ENCODE measurements at places on chromosomes 7 and 10.

- DNase-seq = no peak
Measured at GRCh38 chr10:89134963-89135362, 72.2 kb downstream of the CH25H start.

GRCh38 chr10:55668326-55668922, 692.6 kb downstream of the ZWINT start:
- no peak for DNase-seq

- no peak for DNase-seq
Measured at GRCh38 chr10:133384071-133384470, 5.0 kb downstream of the PAOX start.

- no peak for DNase-seq
Measured at GRCh38 chr7:14639329-14639728, 263.2 kb downstream of the DGKB start.

- no peak for DNase-seq
Measured at GRCh38 chr7:131653418-131654248, 97.2 kb upstream of the PODXL start.

- no peak for DNase-seq
Measured at GRCh38 chr10:3901370-3901769, 116.4 kb upstream of the KLF6 start.

DNA sequence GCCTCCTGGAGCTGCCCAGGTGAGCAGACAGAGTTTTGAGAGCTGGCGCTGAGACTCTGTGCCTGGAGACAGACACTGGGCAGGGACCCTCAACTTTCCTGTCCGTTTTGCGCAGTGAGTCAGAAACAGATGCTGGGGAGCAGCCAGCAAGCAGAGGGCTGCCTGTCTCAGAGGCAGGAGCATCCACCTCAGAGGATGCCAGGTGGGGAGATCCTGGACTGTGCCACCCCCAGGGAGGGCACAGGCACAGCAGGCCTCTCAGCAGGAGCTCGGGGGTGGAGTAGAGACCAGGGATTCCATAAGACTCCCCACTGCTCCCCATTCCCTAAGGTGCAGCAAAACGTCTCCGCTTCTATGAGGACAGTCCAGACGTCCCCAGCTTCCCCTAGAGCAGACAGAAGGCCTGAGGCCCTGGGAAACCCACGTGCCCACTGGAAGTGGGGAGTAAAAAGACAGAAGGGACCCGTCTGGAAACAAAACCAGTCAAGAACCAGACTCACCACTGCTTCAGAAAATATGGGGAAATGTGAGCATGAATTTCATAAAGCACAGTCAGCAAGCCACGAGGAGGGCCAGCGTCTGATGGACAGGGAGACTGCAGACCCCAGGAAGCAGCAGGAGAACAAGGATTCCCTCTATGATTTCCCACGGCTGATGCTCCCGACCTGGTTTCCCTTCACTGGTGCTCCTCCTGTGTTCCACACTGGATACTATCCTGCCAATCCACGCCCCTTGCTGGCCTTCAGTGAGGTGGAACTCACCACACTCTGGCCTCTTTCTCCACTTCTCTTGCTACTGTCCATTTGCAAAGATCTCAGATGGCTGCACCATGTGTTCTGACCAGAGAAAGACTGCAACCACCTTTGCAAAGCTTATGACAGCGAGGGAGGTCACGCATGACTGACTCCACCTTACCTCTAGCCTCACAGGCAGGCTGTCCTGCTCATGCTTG, 151.3 kb upstream of the FAM20C start:
- DNase-seq = no peak

GRCh38 chr7:23490357-23491135, 20.3 kb upstream of the IGF2BP3 start:
- peak; percentile 66 for DNase-seq

DNA sequence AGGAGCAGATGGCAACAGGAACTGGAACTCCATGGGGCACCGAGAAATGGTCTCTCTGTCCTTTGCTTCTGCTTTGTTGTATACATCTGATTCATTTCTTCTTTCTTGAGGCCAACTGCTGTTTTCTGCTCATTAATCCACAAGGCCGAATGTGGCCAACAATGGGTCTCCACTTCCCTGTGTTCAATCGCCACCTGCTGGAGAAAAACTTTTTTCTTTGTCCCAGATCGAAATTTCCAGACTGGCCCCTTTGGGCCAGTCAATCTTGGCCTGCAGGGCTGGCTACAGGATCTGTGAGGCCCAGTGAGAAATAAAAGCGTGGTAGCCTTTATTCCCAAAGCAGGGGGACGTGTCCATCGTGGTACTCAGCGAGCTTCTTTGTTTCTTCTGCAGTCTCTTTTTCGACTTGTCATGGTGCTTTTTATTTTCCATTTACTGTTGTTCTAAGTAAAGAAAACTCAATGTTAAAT, 58.8 kb downstream of the PARP12 start:
- DNase-seq = no peak

GRCh38 chr7:81714306-81714705, 55.5 kb downstream of the HGF start:
- no peak for DNase-seq

DNA sequence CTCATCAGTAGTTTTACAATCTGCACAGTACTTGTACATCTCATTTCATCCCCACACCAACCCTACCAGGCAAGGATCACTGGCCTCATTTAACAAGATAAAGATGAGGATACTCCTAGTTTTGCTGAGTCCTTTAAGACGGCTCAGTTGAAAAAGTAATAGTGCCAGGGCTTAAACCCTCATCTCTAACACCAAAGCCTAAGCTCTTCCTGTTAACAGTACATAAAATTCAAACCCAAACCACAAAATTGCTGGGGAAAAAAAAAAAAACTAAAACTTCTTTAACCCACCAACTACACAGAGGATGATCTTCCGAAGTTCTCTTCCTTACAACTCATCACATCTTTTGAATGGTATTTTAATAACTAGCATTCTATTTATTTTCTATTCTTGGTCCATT, 1.3 kb downstream of the SAR1A start:
- no peak for DNase-seq

DNA sequence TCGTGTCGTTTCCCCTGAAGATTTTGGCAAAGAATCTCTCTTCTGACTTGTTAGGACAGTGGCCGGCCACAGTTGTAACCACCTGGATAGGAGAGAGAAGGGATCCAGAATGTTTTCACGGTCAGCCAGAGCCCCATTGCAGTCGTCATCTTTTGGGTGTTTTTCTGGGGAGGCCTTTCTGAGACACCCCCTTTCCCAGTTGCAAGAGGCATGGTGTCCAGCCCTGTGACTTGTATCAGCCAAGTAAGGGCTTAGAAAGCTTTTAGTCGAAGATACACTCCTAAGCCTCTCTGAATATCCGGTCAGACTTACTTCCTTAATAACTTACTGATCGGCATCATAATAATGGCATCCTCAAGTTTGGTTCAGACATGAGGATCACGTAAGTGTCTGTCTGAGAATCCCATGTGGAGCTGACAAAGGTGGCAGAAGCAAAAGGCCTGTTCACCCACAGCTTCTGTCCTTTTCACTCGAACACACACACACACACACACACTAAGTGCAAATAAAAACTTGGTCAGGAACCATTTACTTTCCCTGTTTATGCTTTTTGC, 435.7 kb upstream of the GALNT17 start:
- DNase-seq = no peak

GRCh38 chr10:13924040-13924725, 337.4 kb downstream of the PRPF18 start:
- DNase-seq = no peak

GRCh38 chr7:95446618-95447017, 11.8 kb upstream of the PON2 start:
- no peak for DNase-seq

DNA sequence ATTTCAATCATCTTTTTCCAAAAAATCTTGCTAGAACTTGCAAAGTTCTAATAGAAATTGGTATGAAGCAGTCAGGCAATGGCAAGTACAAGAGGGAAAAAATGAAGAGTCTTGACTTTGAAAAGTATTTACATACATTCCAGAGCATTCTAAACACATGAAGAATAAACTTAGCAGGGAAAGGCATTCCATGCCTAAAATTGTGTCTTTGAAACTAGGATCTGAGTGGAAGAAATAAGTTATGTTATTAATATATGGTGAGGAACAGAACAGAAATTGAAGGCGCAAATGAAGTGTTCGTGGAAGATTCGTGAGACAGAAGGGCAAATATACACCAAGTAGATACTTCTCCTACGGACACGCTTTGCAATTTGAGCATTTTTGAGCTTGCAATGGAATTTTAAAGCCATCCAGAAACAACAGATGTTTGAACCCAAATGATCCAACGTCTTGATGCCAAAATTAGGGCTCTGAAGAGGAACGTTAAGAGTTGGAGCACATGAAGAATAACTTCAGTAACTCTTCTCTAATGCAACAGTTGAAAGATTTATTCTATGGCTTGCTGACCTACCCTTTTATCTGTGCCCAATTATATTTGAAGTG, 40.6 kb upstream of the SEPTIN7 start:
- DNase-seq = no peak

DNA sequence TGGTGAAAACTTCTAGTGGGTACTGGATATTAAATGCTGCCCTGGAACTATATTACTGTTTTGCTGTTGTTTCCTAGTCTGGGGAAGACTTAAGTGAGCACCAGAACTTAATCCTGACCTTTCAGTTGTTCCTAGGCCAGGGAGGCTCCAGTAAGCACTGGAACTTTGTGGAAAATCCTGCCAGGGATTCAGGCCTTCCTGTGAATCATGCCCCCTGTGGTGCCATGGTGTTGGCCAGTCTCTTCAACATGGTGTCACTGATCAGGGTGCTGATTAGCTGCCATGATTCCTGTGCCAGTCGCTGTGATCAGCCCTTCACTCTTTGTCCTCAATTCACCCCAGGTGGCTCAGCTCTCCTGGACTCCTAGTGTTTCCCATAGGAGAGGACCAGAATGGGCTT, 8.5 kb upstream of the AOAH start:
- no peak for DNase-seq

GRCh38 chr10:117539361-117539773, 3.2 kb upstream of the EMX2 start:
- DNase-seq = no peak

DNA sequence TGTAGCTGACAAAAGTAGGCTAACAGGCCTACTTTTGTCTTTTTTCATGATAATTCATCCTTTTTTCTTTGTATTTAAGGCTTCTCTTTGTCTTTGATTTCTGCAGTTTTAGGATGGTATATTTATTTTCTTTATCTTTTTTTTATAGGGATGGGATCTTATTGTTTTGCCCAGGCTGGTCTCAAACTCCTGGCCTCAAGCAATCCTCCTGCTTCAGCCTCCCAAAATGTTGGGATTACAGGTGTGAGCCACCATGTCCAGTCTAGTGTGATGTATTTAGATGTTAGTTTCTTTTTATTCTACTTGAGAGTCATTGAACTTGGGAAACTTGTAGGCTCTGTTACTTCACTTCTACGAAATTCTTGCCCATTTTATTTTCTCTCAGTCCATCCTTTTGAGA, 35.4 kb downstream of the TRIM24 start:
- no peak for DNase-seq

- no peak for DNase-seq
Measured at GRCh38 chr10:73889014-73889413, 14.7 kb upstream of the CAMK2G start.

- no peak for DNase-seq
Measured at GRCh38 chr7:47654672-47655298, 72.9 kb upstream of the TNS3 start.

DNA sequence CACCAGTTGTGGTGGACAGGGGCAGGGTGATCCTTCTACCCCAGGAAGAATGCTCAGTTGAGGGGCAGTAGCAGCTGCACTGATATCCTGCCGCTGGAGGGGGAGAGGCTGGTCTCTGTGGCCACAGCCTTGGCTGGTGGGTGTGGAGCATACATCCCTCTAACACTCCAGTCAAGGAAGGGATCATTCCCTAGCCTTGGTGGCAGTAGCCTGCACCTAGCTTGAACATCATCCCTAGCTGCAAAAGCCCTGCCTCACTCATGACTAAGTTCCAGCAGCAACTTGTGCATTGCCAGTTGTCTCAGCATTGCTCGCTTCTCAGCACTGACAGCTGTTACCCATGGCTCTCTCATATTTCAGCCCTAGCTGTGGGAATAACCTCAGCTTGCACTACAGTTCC, 688.9 kb upstream of the POT1 start:
- no peak for DNase-seq

GRCh38 chr7:15475808-15476530, 85.8 kb downstream of the AGMO start:
- no peak for DNase-seq

- DNase-seq = no peak
Measured at GRCh38 chr7:46671108-46671769, 750.2 kb upstream of the IGFBP3 start.

DNA sequence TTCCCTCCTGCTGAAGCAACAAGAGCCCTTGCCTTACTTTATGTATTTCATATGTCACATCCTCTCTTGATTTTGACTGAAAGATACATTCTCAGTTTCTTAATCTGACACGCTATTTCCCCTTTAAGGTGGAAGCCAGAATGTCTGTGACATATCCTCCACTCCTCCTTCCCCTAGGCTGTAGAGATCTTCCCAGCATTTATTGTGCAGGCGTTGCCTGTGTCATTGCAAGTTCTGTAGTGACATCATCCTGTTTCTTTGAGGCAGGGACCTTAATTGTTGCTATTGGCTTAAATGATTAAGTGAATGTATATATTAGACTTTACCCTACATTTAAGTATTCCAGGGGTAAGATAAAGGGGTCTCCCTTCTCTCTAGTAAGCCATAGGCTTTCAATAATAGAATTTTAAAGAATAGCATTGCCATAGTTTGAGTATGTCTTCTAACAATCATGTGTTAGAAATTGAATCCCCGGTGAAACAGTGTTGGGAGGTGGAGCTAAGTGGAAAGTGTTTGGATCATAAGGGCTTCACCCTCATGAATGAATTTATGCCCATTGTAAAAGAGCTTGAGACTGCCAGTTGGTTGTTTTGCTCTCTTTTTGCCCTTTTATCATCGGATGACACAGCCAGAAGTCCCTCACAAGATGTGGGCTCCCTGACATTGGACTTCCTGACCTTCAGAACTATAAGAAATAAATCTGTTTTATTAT, 189.5 kb upstream of the CDC14C start:
- DNase-seq = no peak

GRCh38 chr10:103064956-103065355, 128.1 kb downstream of the NT5C2 start:
- DNase-seq = no peak

DNA sequence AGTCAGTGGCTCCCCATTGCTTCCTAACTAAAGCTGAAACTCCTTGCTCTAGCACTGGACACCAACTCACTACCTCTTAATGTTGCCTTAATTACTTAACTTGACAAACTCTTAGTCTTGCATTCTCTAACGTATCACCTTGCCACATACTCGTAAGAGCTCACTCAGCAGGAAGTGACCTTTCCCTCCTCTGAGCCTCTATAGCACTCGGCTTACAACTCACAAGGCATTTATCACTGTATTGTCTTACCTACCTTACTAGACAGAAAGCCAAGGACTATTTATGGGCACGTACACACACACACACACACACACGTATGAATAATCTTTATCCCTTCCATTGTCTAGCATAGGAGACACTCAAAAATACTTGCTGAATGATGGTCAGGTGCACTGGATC, 21.2 kb downstream of the CEP41 start:
- no peak for DNase-seq

GRCh38 chr10:119642556-119643111, 8.5 kb upstream of the BAG3 start:
- no peak for DNase-seq

All from activated CD8-positive, alpha-beta memory T cell treated with anti-CD3 and anti-CD28 coated beads, Interleukin-2, amount 50 U/mL, for 48 hours (primary cell).